ENCODE measurements at places on chromosomes 5 and 9.

DNA sequence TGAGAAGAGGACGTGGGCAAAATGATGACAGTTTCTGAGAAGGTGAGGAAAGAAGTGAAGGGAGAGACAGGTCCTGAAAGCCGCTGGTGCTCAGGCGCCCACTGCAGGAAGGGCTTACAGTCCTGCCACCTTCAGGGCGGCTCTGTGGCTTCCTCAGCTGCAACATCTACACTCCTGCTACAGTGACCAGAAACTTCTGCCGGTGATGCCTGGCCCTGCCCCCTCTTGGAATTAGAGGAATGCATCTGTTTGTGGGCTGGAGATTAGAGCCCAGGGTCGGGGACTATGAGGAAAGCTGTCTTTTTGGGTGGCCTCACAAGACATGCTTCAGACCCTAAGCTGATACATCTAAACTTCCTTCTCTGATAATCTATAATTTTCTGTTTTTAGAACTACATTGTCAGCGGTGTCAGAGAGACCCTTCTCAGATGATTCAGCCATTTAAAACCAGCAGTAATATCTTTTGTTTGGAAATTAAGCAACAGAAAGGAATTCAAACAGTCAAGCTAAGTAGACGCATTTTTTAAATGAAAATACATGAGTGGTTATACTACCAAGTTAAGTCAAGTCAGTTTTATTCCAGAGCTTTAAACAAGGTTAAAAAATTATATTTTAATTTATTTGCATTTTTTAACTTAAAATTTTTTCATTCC is 30.4 kb downstream of the PRDM6 start:
- DNase-seq, result no peak

GRCh38 chr5:172770374-172770674 is 671 bp downstream of the DUSP1 start:
- no peak for DNase-seq

DNA sequence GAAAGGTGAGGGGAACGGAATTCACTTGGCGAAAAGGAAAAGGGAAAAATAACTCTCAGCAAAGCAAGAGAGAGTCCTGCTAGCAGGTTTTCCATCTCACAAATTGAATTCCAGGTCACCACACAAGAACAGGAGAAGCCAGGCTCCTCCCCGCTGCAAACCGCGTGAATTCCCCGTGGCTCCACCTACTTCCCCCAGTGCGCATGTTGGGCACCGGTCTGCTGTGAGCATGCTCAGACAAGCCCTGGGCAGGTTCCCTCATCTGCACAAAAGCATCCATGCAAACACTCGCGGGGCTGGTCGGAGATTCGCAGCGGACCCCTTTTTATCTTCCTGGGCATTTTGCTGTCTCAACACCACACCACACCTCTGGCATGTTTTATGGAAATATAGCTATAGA is 58.5 kb upstream of the S1PR3 start:
- DNase-seq, result no peak

GRCh38 chr9:124652203-124652602 is 118.9 kb downstream of the NR6A1 start:
- DNase-seq, result no peak

GRCh38 chr5:136058039-136058971 is 29.5 kb downstream of the TGFBI start:
- no peak for DNase-seq

GRCh38 chr9:91040371-91041215 is 239.0 kb downstream of the SYK start:
- no peak for DNase-seq

DNA sequence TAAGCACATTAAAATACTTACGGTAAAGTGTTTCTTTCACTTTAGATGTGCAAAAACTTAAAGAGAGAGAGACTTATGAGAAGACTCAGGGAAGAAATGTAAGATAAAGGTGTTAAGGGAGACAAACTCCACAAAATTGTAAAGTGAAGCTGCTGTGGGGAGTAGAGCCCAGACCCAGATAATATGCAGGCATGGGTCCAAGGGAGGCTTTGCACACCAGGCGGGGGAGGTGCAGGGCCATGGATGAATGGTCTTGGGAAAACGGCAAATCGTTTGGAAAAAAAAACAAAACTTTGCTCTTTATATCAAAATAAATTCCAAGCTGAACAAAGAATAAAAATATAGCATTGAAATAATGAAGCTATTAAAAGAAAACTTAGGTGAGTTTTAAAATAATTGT is 9.1 kb downstream of the SYK start:
- DNase-seq, result no peak

GRCh38 chr9:118418887-118419565 is 714.8 kb downstream of the TLR4 start:
- no peak for DNase-seq

GRCh38 chr9:87535817-87536539 is 38.3 kb downstream of the DAPK1 start:
- no peak for DNase-seq

- no peak for DNase-seq
Measured at GRCh38 chr9:87319656-87320055, 178.0 kb upstream of the DAPK1 start.

DNA sequence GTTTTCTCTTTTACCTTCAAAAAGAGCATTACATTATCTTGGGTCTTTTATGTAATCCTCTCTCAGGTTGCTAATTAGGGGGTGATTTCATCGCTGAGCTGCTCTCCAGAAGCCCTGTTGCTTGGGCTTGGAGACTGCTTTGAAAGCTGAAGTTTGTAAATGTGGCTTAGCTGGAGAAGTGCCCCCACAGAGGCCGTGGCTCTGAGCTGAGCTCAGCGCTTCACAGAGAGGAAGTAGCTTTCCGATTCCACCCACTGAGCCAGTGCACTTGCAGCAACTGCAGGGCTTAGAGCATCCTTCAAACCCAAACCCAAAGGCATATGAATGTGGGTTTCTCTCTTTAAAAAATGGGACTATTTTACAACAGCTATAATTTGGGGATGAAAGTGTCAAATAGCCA is 13.7 kb upstream of the NXNL2 start:
- DNase-seq, result no peak

- no peak for DNase-seq
Measured at GRCh38 chr9:75814667-75815066, 75.8 kb upstream of the PCSK5 start.

DNA sequence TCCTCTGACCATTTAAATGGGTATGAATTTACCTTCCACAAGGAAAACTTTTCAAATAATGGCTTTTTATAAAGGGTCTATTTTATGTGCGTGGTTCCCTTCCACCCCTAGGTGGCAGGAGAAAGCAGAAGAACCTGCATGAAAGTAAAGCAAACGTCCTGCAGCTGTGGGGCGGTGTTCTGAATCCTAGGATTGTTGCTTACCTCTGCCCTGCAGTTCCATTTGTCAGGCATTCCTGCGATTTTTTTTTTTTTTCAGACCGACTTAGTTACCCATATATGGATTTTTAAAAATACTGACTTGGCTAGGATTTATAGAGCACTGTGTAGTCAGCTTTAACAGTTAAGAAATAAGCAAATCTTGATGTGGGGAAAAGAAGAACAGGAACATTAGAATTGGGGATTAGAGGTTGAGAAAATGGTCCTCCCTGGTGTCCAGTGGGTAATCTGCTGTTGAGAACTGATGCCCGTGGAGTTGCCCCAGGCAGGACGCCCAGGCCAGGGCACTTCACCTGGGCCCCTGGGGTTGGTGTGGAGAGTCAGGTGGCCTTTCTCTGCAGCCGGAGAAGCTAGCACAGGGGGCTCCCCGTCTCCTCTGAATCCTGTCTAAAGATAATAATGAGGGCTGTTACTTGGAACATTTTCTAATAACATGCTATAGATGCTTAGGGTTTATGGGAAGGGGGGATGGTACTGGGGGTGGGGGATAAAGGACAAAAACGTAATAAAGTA is 30.4 kb upstream of the LTC4S start:
- peak; percentile 51 for DNase-seq

DNA sequence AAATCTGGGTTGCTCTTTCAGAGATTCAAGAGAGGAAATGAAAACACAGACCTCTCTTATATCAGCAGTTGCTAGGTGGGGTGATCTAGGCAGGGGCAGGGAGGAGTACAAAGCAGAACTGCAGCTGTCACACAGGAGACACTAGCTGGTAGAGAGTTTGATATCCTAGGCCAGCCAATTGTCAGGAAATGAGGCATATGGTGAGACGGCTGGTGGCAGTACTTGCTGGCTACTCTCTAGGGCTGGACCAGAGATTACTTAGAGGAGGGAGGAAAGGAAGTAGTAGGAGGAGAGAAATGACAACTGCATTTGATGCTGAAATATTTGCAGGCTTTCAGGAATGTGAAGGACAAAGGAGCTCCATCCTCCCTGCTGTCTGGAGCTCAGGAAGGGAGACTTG is 113.8 kb downstream of the TRIM32 start:
- no peak for DNase-seq

DNA sequence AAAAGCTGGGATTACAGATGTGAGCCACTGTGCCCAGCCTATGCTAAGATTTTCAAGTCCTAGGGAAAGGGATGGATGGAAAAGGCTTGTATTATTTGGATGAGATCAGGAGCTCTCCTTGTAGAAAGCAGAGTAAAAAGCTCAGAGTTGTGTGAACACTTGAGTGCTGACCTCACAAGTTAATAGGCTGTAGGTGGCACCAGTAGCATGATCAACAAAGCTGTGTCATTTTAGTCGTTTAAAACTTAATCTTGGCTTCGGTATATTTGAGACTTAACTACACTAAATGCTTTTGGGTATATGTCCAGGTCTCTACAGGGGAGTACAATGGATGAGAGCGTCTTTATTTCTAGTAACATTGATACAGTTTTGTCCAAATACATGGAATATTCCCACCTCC is 264.2 kb downstream of the TMEM38B start:
- DNase-seq, result no peak

- peak; percentile 22 for DNase-seq
Measured at GRCh38 chr9:105385381-105385985, 62.4 kb upstream of the FSD1L start.

DNA sequence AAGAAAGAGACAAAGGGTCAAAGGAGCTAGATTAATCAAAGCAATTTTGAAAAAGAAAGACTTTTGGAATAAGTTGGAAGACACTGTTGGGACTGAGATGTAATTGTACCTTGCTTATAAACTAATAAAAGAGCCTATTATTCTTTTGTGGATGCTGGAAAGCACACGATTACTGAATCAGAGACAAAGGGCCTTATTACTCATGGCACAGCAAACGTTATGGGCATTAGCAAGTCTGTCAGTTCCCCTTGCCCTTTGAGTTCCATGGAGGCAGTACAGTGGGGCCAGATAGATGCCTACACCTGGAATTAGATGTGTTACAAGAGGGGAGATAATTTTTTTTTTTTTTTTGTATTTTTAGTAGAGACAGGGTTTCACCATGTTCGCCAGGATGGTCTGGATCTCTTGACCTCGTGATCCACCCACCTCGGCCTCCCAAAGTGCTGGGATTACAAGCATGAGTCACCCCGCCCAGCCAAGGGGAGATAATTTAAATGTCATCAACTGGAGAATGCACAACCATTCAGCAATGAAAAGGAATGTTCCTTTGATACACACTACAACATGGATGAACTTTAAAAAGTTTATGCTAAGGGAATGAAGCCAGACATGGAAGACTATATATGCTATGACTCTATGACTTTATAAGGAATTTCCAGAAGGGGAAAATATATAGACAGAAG is 128.9 kb downstream of the STARD4 start:
- no peak for DNase-seq

- no peak for DNase-seq
Measured at GRCh38 chr5:134209477-134210245, 16.2 kb downstream of the PPP2CA start.

DNA sequence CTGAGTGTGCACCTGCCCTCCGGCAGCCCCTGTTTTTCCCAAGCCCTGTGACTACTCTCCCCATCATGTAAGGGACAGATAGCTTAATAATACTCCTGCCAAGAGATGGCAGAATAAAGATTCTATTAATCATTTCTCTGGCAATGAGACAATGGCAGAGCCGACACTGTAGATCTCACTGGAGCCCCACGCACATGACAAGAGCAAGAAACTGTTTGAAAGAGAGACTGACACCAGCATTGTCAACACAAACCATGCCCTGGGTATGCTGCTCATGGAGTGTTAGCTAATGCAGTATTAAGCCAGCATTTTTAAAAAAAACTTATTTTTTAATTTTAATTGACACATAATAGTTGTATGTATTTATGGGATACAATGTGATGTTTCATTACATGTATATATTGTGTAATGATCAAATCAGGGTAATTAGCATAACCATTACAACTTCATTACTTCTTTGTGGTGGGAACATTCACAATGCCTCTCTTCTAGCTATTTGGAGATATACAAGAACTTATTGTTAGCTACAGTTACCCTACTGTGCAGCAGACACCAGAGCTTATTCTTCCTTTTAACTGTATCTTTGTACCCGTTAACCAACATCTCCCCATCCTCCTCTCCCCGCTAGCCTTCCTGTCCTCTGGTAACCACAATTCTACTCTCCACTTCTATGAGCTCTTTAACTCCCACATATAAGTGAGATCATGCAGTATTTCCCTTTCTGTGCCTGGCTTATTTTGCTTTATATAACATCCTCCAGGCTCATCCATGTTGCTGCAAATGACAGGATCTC is 31.5 kb upstream of the SEMA4D start:
- DNase-seq, result peak; percentile 43

- DNase-seq, result no peak
Measured at GRCh38 chr5:107812570-107813141, 141.9 kb upstream of the EFNA5 start.

GRCh38 chr5:89922161-89922560 is 487.4 kb downstream of the CETN3 start:
- DNase-seq, result no peak

DNA sequence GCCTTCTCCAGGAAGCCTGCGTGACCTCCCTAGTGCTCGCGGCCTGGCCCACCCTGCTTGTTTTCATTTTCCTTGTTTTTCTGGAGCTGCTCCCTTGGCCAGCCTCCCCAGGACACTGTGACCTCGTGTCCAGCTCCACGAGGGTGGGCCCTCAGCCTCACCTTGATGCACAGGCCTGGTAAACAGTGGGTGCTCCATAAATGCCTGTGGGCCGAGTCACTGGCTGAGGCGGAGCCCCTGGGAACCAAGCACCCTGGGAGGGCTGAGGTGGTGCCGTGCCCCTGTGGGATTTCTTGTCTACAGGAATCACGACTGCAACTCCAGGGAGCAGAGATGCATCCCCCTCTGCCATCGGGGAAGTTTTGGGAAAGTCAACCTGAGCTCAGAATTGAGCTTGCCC is 17.2 kb downstream of the FAM163B start:
- DNase-seq, result no peak

DNA sequence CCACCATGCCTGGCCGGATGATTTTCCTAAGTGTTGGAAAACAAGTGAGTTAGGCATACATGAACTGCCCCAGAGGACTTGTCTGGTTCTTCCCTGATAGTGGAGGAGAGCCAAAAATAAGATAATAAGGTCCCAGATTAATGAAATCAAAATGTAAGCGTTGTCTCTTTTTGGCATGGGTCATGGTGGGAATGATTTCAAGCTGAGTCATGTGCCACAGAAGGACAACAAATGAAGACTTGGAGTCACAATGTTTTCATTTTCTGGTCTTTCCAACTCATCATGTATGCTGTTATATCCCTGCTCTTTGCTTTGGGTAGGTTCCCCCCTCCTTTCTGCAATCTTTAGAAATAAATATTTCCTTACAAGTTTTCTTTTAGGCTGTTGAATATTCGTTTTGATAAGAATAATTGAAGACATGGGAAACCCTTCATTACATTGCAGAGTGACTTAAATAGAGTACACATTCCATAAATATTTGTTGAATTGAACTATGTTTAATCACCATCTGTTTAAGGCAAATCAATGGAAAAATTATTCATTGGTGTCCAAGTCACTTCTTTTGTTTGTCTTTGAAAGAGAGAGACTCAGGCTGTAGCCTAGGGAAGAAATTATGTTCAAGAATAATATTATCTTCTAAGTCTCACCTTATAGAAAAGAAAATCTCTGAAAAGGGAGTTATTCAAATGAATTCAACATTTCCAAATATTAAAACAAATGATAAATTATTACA is 196.3 kb downstream of the CSNK1G3 start:
- no peak for DNase-seq
